ENCODE measurements at places on chromosomes 2 and 18.
A peak's percentile ranks its signal among the peaks of the same experiment; 100 is the strongest.

DNA sequence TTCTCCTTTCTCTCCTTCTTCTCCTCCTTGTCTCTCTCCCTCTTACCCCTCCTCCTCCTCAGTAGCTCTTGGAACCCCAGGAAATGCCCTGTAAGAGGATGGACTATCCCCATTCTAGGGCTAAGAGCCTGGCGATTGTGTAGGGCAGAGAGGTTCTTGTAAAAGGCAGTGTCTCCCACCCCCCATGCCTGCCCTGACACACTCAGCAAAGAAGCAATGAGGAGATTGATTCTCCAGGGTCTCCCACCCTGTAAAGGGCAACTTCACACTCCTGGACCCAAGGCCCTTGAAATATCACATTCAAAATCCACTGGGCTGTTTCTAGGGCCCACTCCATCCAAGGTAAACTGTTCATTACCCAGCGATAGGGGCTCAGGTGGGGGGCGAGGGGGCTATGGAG, 144.1 kb downstream of the INSIG2 start:
- no peak for DNase-seq

- no peak for DNase-seq
These were observed 270.7 kb downstream of the HAUS1 start for GRCh38 chr18:46374850-46375249.

DNA sequence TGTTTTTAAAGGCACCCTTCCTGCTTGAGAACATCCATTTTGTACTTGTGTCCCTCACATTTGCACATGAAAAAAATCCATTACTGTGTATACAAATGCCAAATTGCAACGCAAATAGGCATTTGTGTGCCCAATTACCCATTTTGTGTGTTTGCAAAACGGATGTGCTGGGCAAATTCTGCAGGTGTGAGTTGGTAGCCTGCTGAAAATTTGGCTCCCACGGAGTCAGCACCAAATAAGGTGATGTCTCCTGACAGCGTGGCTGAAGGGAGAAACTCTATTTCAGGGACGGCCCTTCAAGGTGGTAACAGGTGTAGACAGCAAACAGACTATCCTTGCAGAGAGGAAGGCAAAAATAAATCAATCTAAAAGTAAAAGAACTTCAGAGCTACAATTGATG, 661.1 kb downstream of the BCL11A start:
- DNase-seq: no peak

GRCh38 chr2:75954761-75955160, 244.0 kb upstream of the GCFC2 start:
- no peak for DNase-seq

DNA sequence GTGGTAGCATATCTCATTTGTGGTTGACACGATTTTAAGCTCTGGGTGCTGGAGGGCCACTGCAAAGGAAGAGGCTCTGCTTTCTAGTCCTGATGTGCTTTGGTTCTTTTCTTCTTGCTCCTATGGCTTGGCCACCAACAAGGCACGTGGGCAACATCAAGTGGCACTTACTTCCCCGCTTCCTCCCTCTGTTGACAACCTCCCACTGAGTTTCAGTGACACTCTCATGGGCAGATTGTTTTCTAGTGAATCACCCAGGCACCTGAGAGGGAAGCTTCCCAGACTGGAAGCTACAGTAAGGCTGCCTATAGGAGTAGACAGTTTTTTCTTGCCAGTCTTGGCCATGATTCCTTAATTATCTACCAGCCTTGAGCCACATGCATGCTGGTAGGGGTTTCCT, 89.0 kb downstream of the NBAS start:
- no peak for DNase-seq

DNA sequence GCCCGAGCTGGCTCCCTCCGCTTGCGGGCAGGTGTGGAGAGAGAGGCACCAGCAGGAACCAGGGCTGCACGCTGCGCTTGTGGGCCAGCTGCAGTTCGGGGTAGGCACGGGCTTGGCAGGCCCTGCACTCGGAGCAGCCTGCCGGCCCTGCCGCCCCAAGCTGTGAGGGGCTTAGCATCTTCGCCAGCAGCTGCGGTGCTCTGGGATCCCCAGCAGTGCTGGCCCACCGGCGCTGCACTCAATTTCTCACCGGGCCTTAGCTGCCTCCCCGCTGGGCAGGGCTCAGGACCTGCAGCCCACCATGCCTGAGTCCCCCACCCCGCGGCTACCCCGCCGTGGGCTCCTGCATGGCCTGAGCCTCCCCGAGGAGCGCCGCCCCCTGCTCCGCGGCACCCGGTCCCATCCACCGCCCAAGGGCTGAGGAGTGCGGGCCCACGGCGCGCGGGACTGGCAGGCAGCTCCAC, 434.4 kb upstream of the RGPD4 start:
- DNase-seq: no peak

GRCh38 chr18:8978394-8978793, 124.1 kb upstream of the NDUFV2 start:
- no peak for DNase-seq

DNA sequence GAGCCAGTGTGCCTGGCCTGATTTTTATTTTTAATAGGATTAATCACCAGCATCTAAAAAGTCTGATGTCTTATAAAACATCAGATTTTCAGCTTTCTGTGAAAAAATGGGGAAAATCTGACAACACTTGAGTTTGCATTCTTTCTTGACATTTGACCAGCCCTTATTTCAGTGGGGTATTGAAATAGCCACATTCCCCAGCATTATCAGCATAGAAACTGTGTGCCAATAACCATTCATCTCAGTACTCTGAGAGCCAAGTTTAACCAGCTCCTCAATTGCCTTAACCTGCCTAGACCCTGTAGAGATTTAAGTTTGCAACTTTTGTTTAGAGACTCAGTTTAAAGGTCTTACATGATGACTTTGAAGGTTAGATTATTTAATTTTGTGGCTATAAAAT, 155.0 kb downstream of the CERS6 start:
- DNase-seq: no peak

GRCh38 chr2:148926291-148926961, 51.4 kb downstream of the KIF5C start:
- DNase-seq: peak; percentile 12

DNA sequence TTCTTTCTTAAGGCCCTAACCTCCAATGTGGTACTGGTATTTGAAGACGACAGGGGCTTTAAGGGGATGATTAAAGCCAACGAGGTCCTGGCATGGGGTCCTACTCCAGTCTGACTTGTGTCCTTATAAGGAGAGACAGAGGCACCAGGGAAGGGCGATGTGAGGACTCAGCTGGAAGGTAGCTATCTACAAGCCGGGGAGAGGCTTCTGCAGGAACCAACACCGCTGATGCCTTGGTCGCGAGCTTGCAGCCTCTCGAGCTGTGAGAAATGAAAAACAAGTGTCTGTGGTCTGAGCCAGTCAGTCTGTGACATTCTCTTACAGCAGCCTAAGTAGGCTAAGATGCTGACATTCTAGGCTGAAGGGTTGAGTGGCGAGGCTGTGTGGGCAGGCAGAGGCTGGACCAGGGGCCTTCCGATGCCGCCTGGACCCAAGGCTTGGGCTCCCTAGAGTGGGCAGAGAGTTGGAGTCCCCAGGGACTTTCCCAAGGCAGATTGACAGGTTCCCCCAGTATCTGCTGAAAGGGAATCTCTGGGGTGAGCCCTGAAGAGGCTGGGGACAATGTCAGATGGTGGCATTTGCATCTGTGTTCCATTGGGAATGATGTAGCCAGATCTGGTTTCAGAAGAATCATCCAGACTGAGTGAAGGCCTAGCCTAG, 322.9 kb upstream of the HS6ST1 start:
- DNase-seq: no peak

- no peak for DNase-seq
These were observed 75.9 kb downstream of the TMEM18 start for GRCh38 chr2:601387-601698.

DNA sequence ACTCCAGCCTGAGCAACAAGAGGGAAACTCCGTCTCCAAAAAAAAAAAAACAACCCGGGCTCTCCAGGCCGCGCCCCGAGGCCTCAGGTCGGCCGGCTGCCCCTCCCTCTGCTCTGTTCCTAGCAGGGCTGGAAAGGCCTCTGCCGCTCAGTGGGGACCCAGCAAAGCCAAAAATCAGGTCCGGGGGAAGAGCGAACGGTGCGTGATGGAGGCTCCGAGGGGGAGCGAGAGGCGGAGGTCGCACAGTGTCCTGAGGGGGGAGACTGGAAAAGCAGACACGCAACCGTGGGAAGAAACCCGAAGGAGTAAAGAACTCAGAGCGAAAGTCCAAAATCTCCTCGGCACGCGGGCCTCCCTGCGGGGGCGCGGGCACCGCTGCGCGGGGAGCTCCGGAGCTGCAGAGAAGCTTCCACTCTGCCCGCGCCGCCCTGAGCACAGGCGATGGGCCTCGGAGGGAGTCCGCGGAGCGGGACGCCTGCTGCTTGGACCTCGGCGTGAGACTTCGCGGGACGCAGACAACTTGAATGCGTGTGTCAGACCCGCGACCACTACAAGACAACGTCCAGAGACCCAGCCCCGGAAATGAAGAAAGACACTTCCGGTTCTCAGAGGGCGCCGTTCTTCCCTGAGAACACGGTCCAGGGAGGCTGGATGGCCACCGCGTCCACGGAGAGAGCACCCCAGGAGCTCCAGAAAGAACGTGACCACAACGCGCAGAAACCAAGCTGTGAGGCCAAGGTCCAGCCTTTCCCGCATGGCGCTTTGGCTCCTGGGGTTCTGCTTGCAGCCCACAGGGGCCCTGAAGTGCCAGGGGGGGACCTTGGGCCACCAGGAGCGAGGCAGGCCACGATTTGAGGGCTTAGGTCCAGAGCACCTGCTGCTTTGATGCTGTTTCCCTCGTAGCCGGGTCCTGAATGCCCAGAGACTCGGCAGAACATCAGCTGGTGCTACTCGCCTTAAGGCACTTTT, 219.8 kb downstream of the DPP10 start:
- DNase-seq: no peak

DNA sequence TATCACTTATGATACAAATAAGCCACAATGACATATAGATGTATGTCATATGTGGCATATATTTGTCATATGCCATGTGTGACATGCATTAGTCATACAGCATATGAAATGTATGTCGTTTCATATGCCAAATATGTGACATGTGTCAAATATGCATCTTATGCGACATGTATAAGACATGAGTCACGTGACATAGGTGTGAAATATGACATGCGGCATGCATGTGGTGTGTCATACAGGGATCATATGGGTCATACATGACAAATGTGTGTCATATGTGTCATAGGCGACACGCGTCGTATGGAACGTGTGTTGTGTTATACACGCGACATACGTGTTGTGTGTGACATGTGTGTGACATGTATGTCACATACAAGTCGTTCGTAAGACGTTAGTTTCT, 2154.0 kb upstream of the PIK3C3 start:
- no peak for DNase-seq

DNA sequence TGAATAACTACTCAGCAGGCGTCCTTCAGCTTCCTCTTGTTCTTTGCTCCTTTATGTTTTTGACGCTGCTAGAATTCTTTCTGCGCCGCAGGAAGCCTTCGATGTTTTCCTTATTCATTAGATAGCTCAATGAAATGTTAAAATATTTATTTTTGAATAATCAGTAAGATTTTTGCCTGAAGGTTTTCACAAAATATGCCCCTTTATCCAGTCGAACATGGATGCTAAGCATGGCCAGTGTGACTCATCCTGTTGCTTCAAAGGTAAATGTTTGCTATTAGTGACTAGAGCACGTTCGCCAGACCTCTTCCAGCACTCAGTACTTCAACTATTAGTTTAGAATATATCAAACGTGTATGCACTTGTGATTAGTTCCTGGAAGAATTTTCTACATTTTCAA, 7.6 kb upstream of the MEIS1 start:
- no peak for DNase-seq

DNA sequence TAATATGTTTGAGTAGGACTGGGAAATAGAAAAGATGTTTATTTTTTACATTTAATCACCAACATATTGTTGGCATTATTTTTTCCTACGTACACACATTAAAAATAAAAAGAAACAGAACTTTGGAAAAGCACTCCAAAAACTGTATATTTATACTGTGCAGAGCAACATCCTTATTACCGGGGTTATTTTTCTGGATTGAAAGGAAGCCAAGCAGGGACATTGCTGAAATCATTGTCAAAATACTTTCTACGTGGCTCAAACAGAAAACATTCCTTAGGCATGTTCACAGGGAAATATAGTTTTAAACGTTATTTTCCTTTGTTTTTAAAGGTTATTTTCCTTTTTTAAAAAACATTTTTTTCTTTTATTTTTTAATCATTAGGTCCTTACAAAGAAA, 315.0 kb upstream of the SMIM21 start:
- no peak for DNase-seq

DNA sequence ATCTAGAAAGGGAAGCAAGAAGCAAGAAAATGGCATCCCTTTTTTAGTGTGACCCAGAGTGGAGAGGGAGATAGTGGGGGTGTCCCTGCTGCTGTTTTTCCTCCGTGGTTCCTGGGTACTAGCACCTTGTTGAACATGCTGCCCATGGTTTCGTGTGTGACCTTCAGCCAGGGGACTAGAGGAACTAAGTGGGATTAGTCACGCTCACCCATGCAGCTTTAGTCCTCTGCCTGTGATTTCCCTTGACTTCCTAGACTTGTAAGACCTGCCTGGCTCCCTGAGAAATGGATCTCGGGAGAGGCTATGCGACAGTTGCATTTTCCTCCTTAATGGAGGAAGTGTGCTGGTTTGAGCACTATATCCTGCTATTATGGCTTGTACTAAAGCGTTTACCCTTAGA, 471.4 kb downstream of the DCDC2C start:
- no peak for DNase-seq

GRCh38 chr2:31802711-31803110, 208.1 kb downstream of the MEMO1 start:
- no peak for DNase-seq

- DNase-seq: no peak
These were observed 89.6 kb upstream of the PKDCC start for GRCh38 chr2:41958251-41958650.

GRCh38 chr2:234858790-234859329, 93.0 kb upstream of the SH3BP4 start:
- DNase-seq: no peak

DNA sequence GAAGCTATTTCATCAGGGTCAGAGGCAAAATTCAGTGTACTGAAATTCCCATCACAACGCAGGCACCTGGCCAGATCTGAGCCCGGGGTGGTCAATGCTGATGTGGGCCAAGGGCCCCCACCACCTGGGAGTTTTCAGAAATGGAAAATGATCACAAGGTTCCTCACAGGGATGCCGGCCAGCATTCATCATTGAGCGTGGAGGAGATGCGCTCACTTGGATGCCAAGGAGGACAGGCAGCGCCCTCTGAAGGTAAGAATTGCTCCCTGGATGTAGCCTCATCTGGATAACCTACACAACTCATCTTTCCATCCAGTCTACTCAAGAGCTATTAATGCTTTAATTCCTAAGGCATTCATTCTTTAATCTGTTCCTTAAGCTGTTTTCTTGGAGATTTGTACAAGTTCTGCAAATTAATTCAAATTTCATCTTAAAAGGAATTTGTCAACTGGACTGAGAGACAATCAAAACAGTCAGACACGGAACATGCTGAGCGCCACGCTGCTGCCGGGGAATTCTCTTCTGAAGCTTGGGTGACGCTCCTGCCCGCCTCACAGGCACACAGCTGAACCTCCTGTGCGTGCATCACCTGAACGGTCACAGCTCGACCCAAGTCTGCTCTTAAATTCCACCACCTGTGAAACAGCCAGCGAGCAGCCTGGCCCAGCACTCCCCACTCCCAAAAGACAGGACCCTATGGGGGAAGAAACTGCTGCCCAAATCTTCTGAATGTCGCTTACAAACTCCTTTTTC, 206.7 kb downstream of the HDAC4 start:
- no peak for DNase-seq

GRCh38 chr2:160110674-160111239, 48.3 kb upstream of the PLA2R1 start:
- DNase-seq: no peak

GRCh38 chr2:210971431-210971830, 415.0 kb downstream of the CPS1 start:
- DNase-seq: no peak

Data from stimulated activated CD8-positive, alpha-beta memory T cell treated with anti-CD3 and anti-CD28 coated beads, Interleukin-4, amount 100 ng/mL, for 1 hour (primary cell).